ENCODE measurements at places on chromosomes 13 and 19.

DNA sequence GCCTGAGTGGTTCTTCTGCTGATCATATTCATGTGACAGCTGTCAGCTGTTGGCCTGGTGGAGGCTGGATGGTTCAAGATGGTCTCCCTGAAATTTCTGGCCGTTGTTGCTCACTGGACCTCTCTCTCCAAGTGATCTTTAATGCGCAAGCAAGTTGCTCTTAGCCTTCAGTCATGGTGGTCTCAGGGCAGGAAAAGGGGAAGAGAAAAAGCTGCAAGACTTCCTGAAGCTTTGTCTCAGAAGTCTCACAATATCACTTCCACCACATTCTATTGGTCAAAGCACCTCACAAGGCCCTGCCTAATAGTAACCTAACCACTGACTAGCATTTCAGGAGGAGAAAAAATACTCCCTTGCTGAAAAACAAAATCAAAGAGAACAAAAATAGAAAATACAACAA is 1.6 kb upstream of the ZNF567 start:
- no peak for DNase-seq

GRCh38 chr13:34335014-34336007 is 517.4 kb downstream of the RFC3 start:
- DNase-seq = no peak

- no peak for DNase-seq
These were observed 45.9 kb downstream of the PCDH9 start for GRCh38 chr13:67184247-67184646.

GRCh38 chr19:46718157-46718933 is 1.4 kb upstream of the PRKD2 start:
- no peak for DNase-seq

- no peak for DNase-seq
These were observed 84.5 kb downstream of the DCLK1 start for GRCh38 chr13:36046672-36047071.

- no peak for DNase-seq
These were observed 24.2 kb downstream of the FXYD5 start for GRCh38 chr19:35178701-35179100.

DNA sequence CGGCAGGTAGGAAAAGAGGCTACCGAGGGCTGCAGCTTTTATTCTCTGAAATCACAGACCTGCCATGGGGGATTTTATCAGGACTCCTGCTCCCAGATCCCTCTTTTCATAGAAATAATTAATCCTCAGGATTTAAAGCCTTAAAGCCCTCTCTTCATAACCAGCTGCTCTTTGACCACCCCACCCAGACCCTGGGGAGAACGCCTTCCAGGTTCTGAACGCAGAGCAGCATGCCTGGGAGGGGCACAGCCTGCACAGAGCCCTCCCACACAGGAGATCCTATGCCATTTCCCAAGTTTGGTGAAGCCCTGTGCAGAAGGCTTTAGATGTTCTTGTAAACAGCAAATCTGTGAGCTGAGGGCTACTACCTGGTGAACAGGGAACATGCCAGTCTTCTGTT is 91.1 kb downstream of the STOML3 start:
- DNase-seq = no peak

- no peak for DNase-seq
These were observed 7.3 kb downstream of the ELOF1 start for GRCh38 chr19:11551603-11552235.

DNA sequence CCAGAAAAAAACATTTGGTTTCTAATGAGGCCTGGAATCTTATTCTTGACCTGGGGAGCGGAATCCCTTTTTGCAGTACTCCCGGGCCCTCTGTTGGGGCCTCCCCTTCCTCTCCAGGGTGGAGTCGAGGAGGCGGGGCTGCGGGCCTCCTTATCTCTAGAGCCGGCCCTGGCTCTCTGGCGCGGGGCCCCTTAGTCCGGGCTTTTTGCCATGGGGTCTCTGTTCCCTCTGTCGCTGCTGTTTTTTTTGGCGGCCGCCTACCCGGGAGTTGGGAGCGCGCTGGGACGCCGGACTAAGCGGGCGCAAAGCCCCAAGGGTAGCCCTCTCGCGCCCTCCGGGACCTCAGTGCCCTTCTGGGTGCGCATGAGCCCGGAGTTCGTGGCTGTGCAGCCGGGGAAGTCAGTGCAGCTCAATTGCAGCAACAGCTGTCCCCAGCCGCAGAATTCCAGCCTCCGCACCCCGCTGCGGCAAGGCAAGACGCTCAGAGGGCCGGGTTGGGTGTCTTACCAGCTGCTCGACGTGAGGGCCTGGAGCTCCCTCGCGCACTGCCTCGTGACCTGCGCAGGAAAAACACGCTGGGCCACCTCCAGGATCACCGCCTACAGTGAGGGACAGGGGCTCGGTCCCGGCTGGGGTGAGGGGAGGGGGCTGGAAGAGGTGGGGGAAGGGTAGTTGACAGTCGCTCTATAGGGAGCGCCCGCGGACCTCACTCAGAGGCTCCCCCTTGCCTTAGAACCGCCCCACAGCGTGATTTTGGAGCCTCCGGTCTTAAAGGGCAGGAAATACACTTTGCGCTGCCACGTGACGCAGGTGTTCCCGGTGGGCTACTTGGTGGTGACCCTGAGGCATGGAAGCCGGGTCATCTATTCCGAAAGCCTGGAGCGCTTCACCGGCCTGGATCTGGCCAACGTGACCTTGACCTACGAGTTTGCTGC is at the start of gene ICAM4:
ICAM4 (plus strand) TSS at position 153 of the 935 bp plus-strand sequence; CDS start at position 211, 58 bp downstream.
- DNase-seq = no peak

GRCh38 chr13:59038824-59039223 is 1124.9 kb downstream of the DIAPH3 start:
- no peak for DNase-seq

- DNase-seq = no peak
These were observed 8.7 kb upstream of the UBAC2 start for GRCh38 chr13:99191900-99192399.

DNA sequence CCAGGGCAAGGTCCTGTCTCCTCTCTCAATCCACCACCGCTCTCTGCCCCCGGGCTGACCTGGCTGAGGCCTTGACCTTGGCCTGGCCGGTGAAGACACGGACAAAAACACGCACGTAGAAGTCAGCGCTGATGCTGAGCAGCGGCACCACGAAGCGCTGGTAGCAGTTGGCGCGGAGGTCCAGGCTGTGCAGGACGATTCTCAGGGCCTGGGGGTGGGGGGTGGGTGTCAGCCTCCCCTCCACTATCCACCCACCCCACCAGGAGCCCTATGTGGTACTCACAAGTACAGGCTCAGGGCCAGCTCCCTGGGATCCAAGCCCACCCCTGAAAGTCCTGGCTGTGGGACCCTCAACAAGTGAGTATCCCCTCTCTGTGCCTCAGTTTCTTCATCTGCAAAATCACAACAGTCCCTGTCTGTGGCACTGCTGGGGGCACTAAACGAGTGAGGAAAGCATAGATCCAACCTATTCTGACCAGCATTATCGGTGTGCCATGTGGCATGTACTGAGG is 6.4 kb downstream of the TRMT1 start:
- DNase-seq = no peak

DNA sequence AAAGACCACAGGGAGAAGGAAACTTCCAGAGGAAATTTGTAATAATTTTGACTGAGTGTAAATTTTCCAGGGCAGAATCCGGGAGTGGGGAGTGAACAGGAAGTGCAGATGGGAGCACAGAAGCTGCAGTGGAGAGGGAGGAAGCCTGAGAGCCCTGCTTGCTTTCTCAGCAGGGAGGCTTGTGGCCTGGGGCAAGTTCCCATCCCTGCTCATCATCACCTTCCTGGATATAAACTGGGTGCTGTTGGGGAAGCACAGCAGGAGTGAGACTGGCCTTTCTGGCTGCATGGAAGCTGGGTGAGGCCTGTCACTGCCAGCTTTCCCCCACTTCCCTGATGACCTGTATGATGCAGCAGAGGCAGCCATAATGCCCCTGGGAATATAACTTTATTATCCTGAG is 532.9 kb downstream of the SLITRK6 start:
- no peak for DNase-seq

DNA sequence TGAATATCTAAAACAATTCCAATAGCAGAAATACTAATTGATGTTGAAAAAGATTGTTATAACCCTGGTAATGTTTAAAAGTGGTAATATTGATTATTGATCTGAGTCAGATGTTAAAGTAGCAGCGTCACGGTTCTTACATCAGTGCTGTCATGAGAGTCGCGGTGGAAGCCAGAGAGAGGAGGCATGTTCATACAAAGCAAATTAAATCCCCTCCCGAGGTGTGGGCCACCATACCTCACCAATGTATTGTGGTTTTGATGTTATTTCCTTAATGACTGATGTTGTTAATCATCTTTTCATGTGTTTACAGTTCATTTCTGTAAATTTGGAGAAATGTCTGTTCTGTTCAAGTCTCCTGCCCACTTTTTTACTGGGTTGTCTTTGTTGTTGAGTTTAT is 11.2 kb downstream of the ZNF317 start:
- DNase-seq = no peak

DNA sequence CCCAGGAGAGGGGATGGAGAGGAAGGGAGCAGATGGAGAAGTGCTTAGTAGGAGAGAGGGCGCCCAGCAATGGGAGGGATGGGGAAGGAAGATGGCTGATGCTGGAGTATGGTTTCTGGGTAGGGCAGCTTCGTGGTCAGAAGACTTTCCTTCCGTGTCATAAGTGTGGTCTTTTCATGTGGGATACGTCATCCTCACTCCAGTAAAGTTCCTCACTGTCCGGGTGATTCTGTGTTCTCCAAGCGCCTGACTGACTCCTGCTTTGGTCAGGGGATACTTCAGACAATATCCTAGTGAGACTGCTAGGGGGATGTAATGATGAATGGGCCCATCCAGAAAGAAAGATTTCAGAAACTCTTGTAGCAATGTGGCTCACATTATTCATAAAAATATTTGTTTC is 3.9 kb upstream of the OR10H3 start:
- DNase-seq = no peak

- no peak for DNase-seq
These were observed 4.0 kb downstream of the KLK1 start for GRCh38 chr19:50819636-50820035.

DNA sequence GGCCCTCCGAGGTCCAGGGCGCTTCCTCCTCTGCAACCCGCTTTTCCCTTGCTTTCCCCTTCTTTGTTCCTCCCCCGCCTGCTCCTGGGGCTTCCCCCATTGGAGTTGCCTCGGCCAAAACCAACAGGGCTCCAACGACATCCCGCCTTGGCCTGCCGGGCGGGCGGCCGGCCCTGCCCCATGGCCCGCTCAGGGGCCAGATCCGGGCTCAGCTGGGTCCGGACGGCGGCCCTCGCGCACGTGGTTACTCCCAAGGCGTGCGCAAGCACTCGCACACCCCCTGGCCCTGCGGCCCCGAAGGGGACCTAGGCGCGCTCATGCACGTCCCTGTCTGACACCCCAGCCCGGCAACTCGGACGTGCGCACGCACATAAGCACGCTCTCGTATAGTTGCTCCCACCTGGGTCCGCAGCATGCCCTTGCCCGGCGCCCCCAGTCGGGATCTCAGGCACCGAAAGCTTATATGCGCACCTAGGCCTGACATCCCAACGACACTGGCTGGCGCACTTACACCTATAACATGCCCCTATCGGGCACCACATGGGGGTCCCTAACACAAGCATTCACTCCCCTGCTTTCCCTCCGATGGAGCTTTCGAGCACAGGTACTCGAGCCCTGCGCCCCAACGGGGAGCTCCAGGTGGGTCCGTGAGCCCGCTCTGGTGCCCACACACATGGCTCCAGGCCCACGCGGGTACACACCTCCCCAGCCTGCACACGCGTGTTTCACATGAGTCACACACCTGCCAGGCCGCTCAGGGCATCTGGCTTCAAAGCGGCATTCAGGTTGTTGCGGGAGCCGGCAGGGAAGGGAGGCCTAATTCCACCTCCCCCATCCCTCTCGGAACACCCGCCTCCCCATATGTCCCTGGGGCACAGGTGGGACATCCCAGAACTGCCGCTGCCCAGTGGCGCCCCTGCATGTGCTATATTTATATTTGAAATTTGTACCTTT is 15.0 kb downstream of the NFIX start:
- DNase-seq = no peak

- no peak for DNase-seq
These were observed 158.1 kb downstream of the SUCLA2 start for GRCh38 chr13:47843005-47843404.
